ENCODE measurements at places on chromosomes 3 and 15.

- H3K27me3 ChIP-seq = no peaks in the 10 kb centered on the region
- no peak overlapping the region for H3K4me3 ChIP-seq
- no peaks in the 10 kb centered on the region for H3K4me1 ChIP-seq
- DNase-seq = no peak
These were observed 1278.0 kb upstream of the GBE1 start for GRCh38 chr3:83039422-83039821.

DNA sequence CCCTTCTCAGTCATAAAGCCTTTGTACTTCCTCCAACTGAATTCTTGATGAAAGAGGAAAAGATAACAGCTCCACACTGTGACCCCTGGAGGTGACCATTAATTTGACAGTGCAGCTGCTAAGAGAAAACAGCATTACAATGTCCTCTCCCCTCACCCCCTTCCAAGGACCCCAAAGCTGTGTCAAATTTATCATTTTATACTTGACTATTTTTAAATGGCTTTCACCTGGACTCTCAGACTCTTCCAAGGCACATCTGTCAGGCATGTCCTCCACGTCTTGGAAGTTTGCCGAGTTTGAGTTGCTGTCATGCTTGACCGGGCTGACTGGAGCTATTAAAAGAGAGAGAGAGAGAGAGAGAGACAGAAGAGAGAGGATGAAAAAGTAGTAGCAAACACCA is 236.5 kb downstream of the WDR72 start:
- no peaks in the 10 kb centered on the region for H3K4me1 ChIP-seq
- no peaks in the 10 kb centered on the region for H3K36me3 ChIP-seq
- no peaks in the 10 kb centered on the region for H3K27me3 ChIP-seq
- no peak overlapping the region for H3K27ac ChIP-seq

GRCh38 chr3:185409957-185410356 is 47.0 kb downstream of the MAP3K13 start:
- no peak overlapping the region for H3K4me3 ChIP-seq
- DNase-seq = no peak
- H3K36me3 ChIP-seq = no peaks in the 10 kb centered on the region
- H3K27ac ChIP-seq = no peak overlapping the region
- H3K4me1 ChIP-seq = no peaks in the 10 kb centered on the region

GRCh38 chr15:82371656-82372055 is 22.4 kb upstream of the GOLGA6L10 start:
- H3K27ac ChIP-seq = no peak overlapping the region
- no peak for DNase-seq
- H3K4me3 ChIP-seq = no peak overlapping the region
- no peaks in the 10 kb centered on the region for H3K27me3 ChIP-seq

DNA sequence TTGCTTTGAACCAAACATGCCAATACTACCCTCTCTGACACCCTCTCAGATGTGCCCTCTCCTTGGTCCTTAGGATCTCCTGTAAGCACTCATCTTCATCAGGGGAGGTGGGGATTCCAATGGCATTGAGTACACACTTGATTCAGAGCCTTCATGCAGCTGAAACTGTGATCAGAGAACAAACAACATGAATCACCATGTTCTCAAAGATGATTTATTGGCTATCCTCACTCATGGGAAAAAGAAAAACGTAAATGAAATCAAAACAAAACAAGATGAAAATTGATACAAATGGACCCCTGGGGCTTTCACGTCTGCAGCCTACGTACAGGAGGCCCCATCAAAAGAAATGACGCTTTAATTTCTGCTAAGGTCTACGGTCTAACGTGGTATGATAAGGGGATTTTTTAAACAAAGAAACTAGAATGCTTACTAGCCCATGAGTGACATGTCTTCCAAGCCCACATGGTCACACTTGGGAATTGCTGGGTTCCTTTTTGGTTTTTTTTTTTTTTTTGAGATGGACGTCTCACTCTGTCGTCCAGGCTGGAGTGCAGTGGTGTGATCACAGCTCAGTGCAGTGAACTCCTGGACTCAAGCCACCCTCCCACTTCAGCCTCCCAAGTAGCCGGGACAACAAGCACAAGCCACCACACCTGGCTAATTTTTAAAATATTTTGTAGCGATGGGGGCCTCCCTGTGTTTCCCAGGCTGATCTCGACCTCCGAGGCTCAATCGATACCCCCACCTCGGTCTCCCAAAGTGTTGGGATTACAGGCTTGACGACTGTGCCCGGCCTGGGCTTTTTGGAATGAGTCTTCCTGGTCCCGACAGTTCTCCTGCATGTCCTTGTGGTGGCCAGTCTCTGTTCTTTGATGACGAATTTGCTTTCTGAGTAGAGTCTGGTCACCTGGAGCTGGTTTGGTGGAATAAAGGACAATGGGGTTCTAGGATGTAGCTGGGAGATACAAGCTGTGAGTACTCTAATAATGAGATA is 202.6 kb downstream of the XXYLT1 start:
- H3K36me3 ChIP-seq = peaks cover 7% of the 10 kb centered on the region
- no peak for DNase-seq
- no peaks in the 10 kb centered on the region for H3K4me1 ChIP-seq
- no peak overlapping the region for H3K27ac ChIP-seq
- no peak overlapping the region for H3K4me3 ChIP-seq

DNA sequence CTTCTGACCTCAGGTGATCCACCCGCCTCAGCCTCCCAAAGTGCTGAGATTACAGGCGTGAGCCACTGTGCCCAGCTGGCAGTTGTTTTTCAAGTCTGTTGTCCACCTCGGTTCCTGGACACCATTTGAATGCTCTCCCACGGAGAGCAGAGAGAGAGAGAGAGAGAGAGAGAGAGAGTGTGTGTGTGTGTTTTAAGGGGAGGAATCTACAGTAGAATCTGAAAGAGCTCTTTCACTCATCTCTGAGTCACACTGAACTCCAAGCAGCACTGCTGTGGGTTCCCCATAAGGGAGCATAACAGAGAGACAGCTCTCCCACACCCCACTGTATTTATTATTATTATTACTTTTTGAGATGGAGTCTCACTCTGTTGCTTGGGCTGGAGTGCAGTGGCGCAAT is 156.6 kb downstream of the RPLP1 start:
- no peaks in the 10 kb centered on the region for H3K36me3 ChIP-seq
- DNase-seq = no peak
- peaks cover 8% of the 10 kb centered on the region for H3K4me1 ChIP-seq
- H3K4me3 ChIP-seq = no peak overlapping the region

DNA sequence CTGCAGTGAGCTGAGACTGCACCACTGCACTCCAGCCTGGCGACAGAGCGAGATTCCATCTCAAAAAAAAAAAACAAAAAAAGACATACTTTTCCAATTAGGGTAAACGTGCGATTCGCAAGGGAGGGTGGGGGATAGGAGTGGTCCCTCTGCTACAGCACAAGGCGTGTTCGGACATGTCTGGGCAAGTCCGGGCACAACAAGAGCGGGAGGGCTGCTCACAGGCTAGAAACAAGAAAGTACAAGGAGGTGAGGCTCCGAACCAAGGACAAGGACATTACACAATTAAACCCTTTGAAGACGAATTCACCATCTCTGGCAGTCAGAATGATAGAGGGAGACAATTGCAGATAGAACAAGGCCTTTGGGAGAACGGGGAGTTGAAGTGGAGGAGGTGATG is 32.2 kb upstream of the BCL2A1 start:
- DNase-seq = no peak
- no peaks in the 10 kb centered on the region for H3K4me1 ChIP-seq
- no peak overlapping the region for H3K27ac ChIP-seq
- H3K36me3 ChIP-seq = no peaks in the 10 kb centered on the region
- no peak overlapping the region for H3K4me3 ChIP-seq

- no peak overlapping the region for H3K4me3 ChIP-seq
- H3K27me3 ChIP-seq = no peaks in the 10 kb centered on the region
- peaks cover 17% of the 10 kb centered on the region for H3K36me3 ChIP-seq
- H3K4me1 ChIP-seq = peaks cover 40% of the 10 kb centered on the region
- DNase-seq = no peak
- no peak overlapping the region for H3K27ac ChIP-seq
These were observed 3.5 kb downstream of the TBC1D5 start for GRCh38 chr3:17738921-17739320.

- no peak overlapping the region for H3K27ac ChIP-seq
- H3K27me3 ChIP-seq = no peaks in the 10 kb centered on the region
- no peak overlapping the region for H3K4me3 ChIP-seq
- no peak for DNase-seq
These were observed 2.7 kb downstream of the AMIGO3 start for GRCh38 chr3:49716691-49717210.

DNA sequence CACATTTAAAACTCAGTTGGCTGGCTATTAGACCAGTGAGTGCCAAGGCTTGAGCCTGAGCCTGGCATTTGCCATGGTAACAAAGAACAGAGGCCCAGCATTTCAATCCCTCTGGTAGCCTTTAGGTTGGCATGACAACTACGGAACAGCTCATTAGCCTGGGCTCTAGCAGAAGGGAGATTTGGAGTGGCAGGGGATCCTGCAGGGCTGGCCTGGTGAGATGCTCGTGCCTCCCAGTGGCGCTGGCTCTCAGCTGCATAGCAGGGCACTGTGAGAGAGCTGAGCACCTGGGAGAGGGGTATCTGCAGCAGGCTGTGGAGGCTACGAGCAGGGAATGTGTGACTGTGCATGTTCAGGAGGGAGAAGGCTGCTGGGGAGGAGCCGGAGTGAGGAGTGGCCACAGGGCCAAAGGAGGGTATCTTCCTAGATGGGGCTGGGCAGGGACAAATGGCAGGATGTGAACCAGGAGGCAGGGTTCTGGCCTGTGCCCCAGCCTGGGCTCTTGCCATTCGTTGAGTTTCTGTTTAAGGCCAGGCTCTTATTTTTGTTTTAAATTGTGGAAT is 5.6 kb upstream of the ABTB1 start:
- DNase-seq = no peak
- H3K36me3 ChIP-seq = no peaks in the 10 kb centered on the region
- no peak overlapping the region for H3K4me3 ChIP-seq
- no peak overlapping the region for H3K27ac ChIP-seq

GRCh38 chr3:58324391-58325390 is 8.0 kb upstream of the PXK start:
- H3K4me1 ChIP-seq = peaks cover 40% of the 10 kb centered on the region
- H3K27ac ChIP-seq = peak overlapping the region; percentile 86
- H3K27me3 ChIP-seq = no peaks in the 10 kb centered on the region
- H3K4me3 ChIP-seq = peak overlapping the region; percentile 29

DNA sequence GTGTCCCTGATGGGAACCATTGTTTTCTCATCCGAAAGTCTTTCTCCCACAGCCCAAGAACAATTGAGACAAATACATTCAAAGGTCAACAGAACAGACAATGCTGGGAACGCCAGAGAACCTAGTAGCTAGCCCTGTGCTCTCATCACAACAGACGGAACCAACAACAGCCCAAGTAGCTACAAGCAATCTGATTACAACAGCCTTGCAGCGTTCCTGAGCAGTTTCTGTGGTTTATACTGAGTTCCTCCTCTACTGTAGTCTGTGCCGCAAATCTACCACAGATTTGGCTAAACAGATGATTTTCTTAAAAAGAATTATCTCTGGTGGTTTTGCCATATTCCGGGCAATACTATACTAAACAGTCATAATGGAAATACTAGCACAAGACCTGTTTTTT is 435.6 kb downstream of the MECOM start:
- H3K27me3 ChIP-seq = peaks cover 7% of the 10 kb centered on the region
- H3K36me3 ChIP-seq = no peaks in the 10 kb centered on the region
- no peak overlapping the region for H3K27ac ChIP-seq
- no peak overlapping the region for H3K4me3 ChIP-seq

- H3K36me3 ChIP-seq = no peaks in the 10 kb centered on the region
- no peaks in the 10 kb centered on the region for H3K4me1 ChIP-seq
- H3K4me3 ChIP-seq = no peak overlapping the region
- no peak for DNase-seq
- H3K27ac ChIP-seq = no peak overlapping the region
- no peaks in the 10 kb centered on the region for H3K27me3 ChIP-seq
These were observed 786.7 kb upstream of the EPHA6 start for GRCh38 chr3:96027718-96028117.

GRCh38 chr15:48427479-48427878 is 96.2 kb downstream of the DUT start:
- H3K4me3 ChIP-seq = no peak overlapping the region
- no peaks in the 10 kb centered on the region for H3K27me3 ChIP-seq
- H3K4me1 ChIP-seq = no peaks in the 10 kb centered on the region
- H3K36me3 ChIP-seq = no peaks in the 10 kb centered on the region
- no peak for DNase-seq

- DNase-seq = no peak
- no peaks in the 10 kb centered on the region for H3K36me3 ChIP-seq
- peaks cover 7% of the 10 kb centered on the region for H3K27me3 ChIP-seq
These were observed 142.3 kb upstream of the CHL1 start for GRCh38 chr3:54240-54639.

DNA sequence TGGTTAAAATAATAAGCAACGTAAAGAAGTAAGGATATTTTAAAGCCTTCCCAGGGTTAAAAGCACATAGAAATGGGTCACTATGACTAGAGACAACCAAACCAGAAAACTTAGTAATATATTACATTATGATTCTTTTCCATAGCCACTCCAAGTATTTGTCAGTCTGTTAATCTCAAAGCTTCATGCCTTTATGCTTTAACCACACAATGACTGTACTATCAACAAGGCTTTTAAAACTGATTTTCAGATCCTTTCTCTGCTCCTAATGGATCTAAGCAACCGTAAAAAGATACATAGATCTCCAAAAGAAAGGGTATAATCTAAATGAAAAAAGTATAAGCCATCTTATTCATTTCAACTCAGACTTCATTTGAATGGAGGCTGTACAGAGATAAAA is 14.4 kb downstream of the SECISBP2L start:
- H3K36me3 ChIP-seq = peaks cover 32% of the 10 kb centered on the region
- H3K4me1 ChIP-seq = no peaks in the 10 kb centered on the region
- no peak for DNase-seq
- H3K27me3 ChIP-seq = no peaks in the 10 kb centered on the region
- no peak overlapping the region for H3K27ac ChIP-seq

GRCh38 chr3:101878589-101878988 is 29.3 kb downstream of the NFKBIZ start:
- no peak overlapping the region for H3K27ac ChIP-seq
- no peaks in the 10 kb centered on the region for H3K36me3 ChIP-seq
- H3K4me3 ChIP-seq = no peak overlapping the region
- H3K4me1 ChIP-seq = no peaks in the 10 kb centered on the region
- H3K27me3 ChIP-seq = no peaks in the 10 kb centered on the region

- DNase-seq = no peak
- no peak overlapping the region for H3K27ac ChIP-seq
- H3K27me3 ChIP-seq = peaks cover 26% of the 10 kb centered on the region
- H3K4me1 ChIP-seq = no peaks in the 10 kb centered on the region
- H3K36me3 ChIP-seq = no peaks in the 10 kb centered on the region
These were observed 281.3 kb downstream of the FGF12 start for GRCh38 chr3:192445770-192446644.

- peaks cover 32% of the 10 kb centered on the region for H3K4me1 ChIP-seq
- peak; percentile 77 for DNase-seq
- peaks cover 3% of the 10 kb centered on the region for H3K36me3 ChIP-seq
- peak overlapping the region; percentile 47 for H3K4me3 ChIP-seq
- peaks cover 3% of the 10 kb centered on the region for H3K27me3 ChIP-seq
- peak overlapping the region; percentile 92 for H3K27ac ChIP-seq
These were observed 229.7 kb upstream of the TBL1XR1 start for GRCh38 chr3:177426878-177427495.
